ENCODE measurements at places on chromosomes 2 and 18.

GRCh38 chr2:85584857-85585780 is 888 bp downstream of the VAMP5 start:
- DNase-seq = no peak

DNA sequence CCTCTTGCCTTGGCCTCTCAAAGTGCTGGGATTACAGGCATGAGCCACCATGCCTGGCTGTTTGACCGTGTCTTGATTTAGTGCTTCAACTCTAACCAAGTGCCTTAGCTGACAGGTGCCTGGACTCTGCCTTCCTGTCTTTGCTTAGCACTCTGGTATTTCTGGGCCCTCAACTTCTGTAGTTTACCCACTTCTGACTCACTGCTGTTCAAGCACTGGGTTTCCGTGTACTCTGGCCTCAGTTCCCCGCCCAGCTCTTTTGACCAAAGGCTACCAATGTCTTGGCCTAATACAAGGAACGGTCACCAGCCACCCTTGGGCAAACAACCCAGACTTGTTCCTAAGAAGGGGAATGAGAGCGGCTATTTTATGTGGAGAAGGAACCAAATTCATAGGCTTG is 35.7 kb upstream of the CABLES1 start:
- no peak for DNase-seq

- DNase-seq = no peak
Measured at GRCh38 chr2:208266936-208267335, 881 bp downstream of the PIKFYVE start.

DNA sequence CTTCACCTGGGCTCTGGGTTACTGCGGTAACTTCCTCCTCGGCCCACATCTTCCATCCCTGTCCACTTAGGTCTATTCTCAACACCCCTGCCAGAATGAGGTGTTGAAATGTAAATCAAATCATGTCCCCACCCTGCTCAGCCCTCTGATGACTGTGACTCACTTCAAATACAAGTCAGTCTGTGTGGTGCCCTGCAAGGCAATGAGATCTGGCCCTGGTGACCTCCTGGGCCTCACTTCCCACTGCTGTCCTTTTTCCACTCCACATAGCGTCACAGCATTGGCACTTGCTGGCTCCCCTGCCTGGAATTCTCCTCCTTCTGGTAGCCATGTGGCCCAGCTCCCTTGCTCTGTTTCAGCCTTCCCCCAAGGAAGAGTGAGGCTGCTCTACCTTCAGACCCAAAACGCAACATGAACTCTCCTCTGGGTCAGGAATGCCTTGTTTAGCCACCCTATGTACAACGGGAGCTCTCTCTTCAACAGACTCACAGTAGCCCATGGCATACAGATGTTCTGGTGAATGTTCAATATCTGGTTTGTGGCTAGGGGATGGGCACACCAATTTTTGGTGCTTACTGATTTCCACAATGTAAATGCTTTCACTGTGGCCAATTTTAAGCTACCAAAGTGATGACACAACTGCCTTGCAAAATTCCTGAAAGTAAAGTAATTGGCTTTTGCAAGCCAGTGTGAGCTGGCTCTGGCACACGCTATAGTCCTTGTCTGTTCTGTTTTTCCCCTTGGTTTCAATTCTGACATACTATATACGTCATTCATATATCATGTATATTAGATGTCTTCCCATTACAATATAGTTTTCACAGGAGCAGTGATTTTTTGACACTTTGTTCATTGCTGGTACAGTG is 550.3 kb upstream of the HS6ST1 start:
- DNase-seq = no peak

DNA sequence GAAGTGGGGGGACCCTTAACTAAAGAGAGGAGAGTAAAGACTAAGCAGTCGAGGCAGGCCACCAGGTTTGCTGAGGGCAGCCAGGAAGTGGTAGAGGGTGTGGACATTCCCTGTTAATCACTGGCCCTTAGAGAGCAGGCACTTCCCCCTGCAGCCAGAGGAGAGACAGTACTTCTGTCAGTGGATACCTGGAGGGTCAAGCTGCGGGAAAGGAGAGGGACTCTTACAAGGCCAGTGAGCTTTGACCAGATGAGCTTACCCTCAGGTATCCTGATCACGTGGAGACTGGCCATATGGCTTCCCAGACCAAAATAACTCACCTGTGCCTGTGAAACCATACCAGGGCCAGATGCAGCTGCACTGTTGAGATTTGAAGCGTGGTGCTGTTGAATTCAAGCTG is 28.6 kb downstream of the ITGA6 start:
- DNase-seq = no peak

Measured in iPS DF 6.9 (cell line).